ENCODE measurements at places on chromosomes 2 and 18. TPM values are rescaled to one million over a fixed set of nuclear protein-coding genes. Genes with fewer than 3 reads are reported as not detected.

GRCh38 chr2:236256366-236256985 is 7.7 kb downstream of the ASB18 start:
- H3K36me3 ChIP-seq: no peaks in the 10 kb centered on the region
- H3K4me3 ChIP-seq: no peak overlapping the region
- H3K27ac ChIP-seq: no peak overlapping the region

- H3K27ac ChIP-seq: no peak overlapping the region
- H3K36me3 ChIP-seq: no peaks in the 10 kb centered on the region
- H3K4me3 ChIP-seq: no peak overlapping the region
- DNase-seq: no peak
- H3K4me1 ChIP-seq: no peaks in the 10 kb centered on the region
- peaks cover 3% of the 10 kb centered on the region for H3K27me3 ChIP-seq
Measured at GRCh38 chr2:129793431-129793902, 186.0 kb upstream of the RAB6C start.

DNA sequence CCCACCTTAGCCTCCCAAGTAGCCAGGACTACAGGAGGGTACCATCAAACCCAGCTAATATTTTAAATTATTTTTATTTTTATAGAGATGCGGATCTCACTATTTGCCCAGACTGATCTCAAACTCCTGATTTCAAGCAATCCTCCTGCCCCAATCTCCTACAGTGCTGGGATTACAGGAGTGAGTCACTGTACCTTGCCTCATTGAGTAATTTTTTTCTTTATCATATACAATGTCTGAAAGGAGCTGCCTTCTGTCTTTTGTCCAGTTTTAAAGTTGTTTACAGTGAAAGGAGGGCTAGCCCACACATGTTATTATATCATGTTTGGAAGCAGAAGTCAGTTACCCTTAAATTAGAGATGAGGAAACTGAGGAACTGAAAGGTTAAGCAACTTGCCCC is 32.5 kb downstream of the PRKRA start:
- H3K27me3 ChIP-seq: no peaks in the 10 kb centered on the region
- peaks cover 9% of the 10 kb centered on the region for H3K4me1 ChIP-seq
- H3K4me3 ChIP-seq: no peak overlapping the region
- peaks cover 13% of the 10 kb centered on the region for H3K36me3 ChIP-seq

GRCh38 chr2:106037932-106038331 is 156.2 kb downstream of the UXS1 start:
- peaks cover 8% of the 10 kb centered on the region for H3K4me1 ChIP-seq
- no peaks in the 10 kb centered on the region for H3K36me3 ChIP-seq
- H3K27me3 ChIP-seq: no peaks in the 10 kb centered on the region
- no peak overlapping the region for H3K27ac ChIP-seq
- no peak overlapping the region for H3K4me3 ChIP-seq

DNA sequence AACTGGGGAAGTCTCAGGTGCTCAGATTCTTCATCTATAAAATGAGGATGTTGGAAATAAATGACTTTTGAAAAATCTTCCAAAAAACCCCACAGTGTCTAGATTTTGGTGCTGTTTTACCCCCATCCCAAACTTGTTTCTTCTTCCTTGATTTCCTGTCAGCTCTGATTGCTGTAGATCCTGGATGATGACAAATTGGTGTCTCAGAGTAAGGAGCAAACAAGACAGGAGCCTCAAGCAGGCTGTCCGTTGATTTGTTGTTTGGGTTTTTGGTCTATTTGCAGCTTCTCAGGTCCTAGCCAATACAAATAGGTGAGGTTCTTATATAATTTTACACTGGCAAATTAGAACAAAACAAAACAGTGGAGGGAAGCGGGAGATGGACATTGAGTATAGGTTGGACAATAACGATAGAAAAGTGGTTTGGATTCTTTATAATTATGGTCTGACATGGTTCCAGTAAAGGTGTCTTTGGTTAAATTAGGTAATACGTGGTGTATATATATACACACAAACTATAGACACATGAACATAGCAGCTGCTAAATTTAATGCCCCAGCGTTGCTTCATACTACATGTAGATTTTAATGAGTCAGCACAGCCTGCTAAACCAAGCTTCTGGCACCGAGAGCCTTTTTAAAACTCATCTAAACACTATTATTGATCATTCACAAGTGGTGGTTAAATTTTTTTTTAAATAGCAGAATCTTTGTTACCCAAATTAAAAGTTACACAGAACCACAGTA is 142.5 kb downstream of the FMNL2 start:
- no peak overlapping the region for H3K27ac ChIP-seq
- no peak for DNase-seq
- H3K36me3 ChIP-seq: no peaks in the 10 kb centered on the region
- no peaks in the 10 kb centered on the region for H3K27me3 ChIP-seq
- no peaks in the 10 kb centered on the region for H3K4me1 ChIP-seq
- no peak overlapping the region for H3K4me3 ChIP-seq

DNA sequence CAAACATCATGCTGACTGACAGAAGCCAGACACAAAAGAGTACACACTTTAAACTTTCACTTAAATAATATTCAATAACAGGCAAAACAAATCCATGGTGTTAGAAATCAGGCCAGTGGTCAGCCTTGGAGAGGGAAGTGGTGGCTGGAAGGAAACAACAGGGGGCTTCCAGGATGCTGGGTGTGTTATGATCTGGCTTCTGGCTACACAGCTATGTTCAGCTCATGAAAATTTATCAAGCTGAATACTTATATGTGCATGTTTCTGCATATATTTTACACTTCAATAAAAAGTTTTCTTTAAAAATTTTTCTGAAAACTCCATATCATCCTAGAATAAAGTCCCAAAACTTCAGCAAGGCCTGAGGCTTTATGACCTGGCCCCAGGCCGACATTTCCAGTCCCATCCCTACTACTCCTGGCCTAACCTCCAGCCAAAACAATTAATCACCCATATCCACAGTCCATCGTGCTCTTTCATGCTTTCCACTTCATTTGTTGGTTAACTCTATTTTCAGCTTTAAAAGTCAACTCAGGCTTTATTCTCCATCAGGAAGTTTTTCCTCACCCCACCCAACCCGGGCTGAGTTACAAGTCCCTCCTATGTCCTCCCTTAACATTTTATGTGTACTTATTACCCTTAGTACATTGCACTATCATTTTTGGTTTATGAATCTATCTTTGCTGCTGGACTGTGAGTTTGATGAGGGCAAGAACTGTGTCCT is 27.9 kb upstream of the SPTBN1 start:
- H3K4me1 ChIP-seq: peaks cover 4% of the 10 kb centered on the region
- DNase-seq: no peak
- H3K27me3 ChIP-seq: no peaks in the 10 kb centered on the region
- H3K4me3 ChIP-seq: no peak overlapping the region

DNA sequence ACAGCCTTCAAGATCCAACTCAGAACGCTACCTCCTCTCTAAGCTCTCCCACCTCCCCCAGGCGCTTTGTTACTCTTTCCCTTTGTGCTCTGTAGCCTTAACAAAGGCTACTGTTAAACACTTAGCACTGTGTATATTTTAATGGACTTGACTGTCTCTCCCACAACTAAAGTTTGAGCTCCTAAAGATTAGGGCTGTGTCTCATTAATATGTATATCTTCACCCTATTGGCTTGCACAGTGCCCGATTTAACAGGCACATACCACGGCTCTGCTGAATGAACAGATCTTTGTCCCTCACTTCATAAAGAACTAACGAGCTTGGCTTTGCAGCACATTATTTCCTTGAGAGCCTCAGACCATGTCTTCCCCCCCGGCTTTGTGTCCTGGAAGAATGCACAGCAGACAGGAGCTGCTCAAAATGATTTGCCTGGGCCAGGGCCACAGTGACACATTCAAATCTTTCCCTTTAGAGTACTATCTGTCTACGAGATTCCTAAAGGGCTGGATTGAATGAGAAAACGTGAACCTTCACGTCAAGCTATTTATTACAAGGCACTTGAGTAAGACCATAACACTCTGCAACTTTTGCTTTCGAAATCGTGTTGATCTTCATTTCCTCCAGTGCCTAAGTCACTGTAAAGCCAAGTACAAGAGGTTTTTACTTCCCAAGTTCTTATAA is 22.1 kb downstream of the ABHD3 start:
- peaks cover 10% of the 10 kb centered on the region for H3K4me1 ChIP-seq
- no peaks in the 10 kb centered on the region for H3K27me3 ChIP-seq
- DNase-seq: peak; percentile 11
- no peak overlapping the region for H3K27ac ChIP-seq

GRCh38 chr18:7575465-7576028 is 8.4 kb downstream of the PTPRM start:
- peaks cover 5% of the 10 kb centered on the region for H3K4me1 ChIP-seq
- no peak overlapping the region for H3K27ac ChIP-seq
- H3K27me3 ChIP-seq: peaks cover 5% of the 10 kb centered on the region
- DNase-seq: no peak
- no peaks in the 10 kb centered on the region for H3K36me3 ChIP-seq

GRCh38 chr18:28176698-28176947 is 307 bp downstream of the CDH2 start:
- H3K4me3 ChIP-seq: peak overlapping the region; percentile 39
- no peak for DNase-seq
- peaks cover 37% of the 10 kb centered on the region for H3K27me3 ChIP-seq
- H3K36me3 ChIP-seq: peaks cover 6% of the 10 kb centered on the region

DNA sequence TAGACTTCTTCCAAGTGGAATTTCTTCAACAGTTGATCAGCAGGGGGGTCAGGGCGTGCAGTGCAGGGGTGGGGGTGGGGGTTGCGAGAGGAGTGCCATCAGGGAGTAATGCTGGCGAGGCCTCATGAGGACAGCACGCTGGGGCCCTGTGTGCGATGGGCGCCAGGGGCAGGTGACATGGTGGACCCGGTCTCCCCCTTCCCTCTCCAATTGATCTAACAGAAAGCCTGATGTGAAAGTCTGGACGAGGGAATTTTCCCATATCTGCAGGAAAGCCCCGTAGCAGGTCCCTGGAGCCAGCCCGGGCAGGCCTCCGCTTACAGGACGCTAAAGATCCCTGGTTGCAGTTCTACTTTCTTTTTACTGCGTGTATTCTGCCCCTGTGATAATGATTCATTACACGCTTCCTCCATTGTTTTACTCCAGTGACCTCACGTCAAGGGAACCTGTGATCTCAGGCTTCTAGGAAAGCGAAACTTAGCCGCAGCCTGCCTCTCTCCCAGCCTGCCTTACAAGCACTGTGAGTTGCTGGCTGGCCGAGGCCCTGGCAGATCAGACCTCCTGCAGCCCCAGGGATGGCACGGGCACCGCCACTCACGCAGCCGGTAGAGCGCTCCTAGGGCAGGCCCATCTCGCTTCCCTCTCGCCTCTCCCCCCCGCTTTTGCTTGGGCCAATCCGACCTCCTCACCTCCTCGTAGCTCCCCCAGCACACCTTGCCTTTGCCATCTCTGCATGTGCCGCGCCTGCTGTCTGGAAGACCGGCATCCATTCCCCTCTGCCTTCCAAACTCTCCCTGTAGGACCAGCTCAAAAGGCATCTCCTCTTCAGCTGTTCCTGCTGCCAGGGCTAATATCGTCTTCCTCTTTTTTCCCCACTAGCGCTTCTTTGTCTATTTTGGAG is 19.2 kb downstream of the NEURL3 start:
- H3K27ac ChIP-seq: peak overlapping the region; percentile 96
- H3K4me3 ChIP-seq: peak overlapping the region; percentile 86
- peaks cover 3% of the 10 kb centered on the region for H3K36me3 ChIP-seq
- peaks cover 40% of the 10 kb centered on the region for H3K4me1 ChIP-seq
- peak; percentile 93 for DNase-seq

DNA sequence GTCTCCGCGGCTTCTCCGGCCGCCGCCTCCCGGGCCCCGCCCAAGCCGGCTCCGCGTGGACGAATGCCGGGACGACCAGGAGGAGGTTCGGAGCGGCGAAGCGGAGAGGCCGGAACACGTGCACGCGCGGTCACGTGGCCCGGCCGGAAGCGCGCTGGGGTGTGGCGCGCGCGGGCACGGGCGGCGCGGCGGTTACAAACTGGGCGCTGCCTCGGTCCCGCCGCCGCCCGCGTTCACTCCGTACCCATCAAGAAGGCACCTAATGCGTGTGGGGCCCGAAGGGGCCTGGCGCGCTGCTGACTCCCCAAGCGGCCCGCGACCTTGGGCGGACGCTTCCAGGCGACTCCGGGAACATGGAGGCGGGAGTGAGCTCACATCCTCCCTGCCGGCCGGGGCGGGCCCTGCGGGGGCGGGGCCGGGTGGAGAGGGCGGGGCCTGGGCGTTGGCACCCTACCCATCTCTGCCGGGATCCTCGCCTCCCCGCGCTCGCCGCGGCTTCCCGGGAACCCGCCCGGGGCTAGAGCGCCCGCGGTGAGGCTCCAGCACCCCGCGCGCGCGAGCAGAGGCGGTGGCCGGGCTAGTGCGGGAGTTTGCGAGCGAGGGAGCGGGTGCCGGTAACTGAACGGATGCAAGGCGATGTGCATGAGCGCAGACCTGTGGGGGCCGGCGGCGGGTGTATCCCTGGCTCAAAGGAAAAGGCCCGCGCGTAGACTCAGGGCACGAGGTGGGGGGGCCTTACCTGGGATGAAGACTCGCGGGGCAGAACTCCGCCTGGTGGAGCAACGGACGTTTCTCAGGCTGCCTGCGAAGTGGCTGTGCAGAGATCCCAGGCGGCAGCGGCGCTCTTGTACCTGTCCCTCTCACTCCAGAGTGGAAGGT is at the start of gene TMEM185B:
Gene TMEM185B, minus strand, starts transcription at position 367 of the 879 bp plus-strand sequence. CDS start 424 bp downstream, outside the sequence.
- H3K4me3 ChIP-seq: peak within 1 kb of the TSS; percentile 80
- DNase-seq: peak; percentile 89
- H3K4me1 ChIP-seq: peaks cover 51% of the 10 kb centered on the region
- peaks cover 43% of the 10 kb centered on the region for H3K36me3 ChIP-seq
- H3K27ac ChIP-seq: peak within 1 kb of the TSS; percentile 90
- H3K27me3 ChIP-seq: no peaks in the 10 kb centered on the region

DNA sequence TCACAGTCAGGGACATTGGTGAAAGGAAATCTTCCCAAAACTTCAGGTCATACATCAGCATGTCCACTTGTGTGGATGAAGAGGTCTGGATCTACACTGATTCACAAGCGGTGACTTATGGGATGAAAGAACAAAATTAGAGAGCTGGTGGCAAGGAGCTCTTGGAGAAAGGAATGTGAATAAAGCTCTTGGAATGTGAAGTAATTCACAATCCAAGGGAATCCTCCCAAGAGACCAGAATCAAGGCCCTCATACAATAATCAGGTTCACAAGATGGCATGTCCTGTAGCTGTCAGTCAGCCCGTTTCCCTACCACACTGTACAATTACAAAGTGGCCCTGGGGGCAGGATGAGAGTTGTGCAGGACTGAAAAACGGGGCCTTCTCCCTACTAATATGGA is 96.2 kb downstream of the MRPS9 start:
- no peak overlapping the region for H3K27ac ChIP-seq
- no peaks in the 10 kb centered on the region for H3K4me1 ChIP-seq
- H3K4me3 ChIP-seq: no peak overlapping the region
- no peaks in the 10 kb centered on the region for H3K36me3 ChIP-seq
- DNase-seq: no peak

DNA sequence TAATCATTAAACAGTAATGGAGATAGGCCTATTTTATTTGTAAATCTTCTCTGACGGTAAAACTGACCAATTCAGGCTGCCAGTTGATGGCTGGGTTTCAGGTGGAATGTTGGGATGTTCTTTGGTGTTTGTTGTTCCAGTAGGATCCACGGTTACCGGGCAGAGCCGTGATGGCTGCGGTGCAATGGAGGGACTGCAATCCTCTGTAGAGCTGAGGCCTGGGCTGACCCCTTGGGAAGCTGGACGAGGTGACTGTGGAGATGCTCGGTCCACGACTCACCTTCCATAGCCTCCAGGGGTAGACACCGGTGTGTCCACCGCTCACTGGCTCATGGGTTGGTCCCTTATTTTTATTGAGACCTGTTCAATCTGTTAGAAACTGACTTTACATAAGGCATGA is 42.5 kb downstream of the ZNF519 start:
- H3K36me3 ChIP-seq: no peaks in the 10 kb centered on the region

SLC66A3 gene
- total RNA-seq: 10.6 TPM

SOWAHC gene
- 0.29 TPM for total RNA-seq

KCNJ3 gene
- total RNA-seq: not detected

CDH20 gene
- total RNA-seq: not detected

NIF3L1 gene
- total RNA-seq: 30.8 TPM

POTEC gene
- total RNA-seq: not detected

DNAJC5G gene
- total RNA-seq: not detected

NEB gene
- 0.18 TPM for total RNA-seq

Measured in activated CD8-positive, alpha-beta T cell treated with anti-CD3 and anti-CD28 coated beads for 36 hours (primary cell).